Erythroblast (primary cell): ENCODE measurements at places on chromosomes 7 and 10.
A peak's percentile ranks its signal among the peaks of the same experiment; 100 is the strongest.

DNA sequence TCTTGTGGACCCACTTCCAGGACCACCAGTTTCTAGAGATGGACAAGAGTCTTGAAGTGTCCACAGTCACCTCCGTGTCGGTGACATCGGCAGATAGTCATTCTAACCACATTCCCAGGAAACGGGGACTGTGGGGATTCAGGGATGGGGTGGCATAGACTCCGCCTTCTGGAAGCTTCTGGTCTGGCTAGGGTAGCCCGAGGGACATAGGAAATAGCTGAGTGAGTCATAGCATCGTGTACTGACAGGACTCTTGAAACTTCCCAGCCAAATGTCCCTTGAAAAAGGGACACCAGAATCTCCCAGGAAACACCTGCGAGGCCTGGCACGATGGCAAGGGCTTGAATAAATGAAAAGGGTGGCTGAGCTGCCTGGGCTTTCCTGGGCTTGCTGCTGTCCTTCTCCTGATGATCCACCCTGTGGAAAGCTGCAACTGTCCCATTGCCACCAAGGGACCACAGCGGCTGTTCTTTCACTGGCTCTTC, 84.1 kb upstream of the LRRC4 start:
- no peak for DNase-seq

- DNase-seq = no peak
Observed at GRCh38 chr7:149197675-149198074, 2.3 kb downstream of the ZNF282 start.

GRCh38 chr10:50312464-50313437, 61.4 kb upstream of the ASAH2 start:
- no peak for DNase-seq

GRCh38 chr7:55073051-55073511, 54.3 kb downstream of the EGFR start:
- no peak for DNase-seq

- no peak for DNase-seq
Observed at GRCh38 chr7:131152766-131153165, 174.9 kb upstream of the MKLN1 start.

DNA sequence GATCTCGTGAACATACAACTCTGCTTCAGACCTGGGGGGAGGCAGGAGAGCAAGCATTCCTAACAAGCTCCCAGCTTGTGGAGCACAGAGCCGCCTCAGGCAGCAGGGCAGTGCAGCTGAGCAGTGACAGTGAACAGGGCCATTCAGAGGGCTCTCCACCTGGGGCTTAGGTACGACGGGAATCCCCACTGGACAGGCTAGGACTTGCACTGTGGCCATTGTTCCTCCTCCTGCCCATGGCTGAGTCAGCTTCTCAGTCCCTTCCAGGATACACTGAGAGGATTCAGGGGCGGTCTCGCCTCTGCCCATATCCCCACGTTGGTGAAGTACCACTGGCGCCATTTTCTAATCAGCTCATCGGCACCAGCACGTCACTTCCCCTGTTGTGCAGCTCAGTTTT, 71.1 kb downstream of the FIGNL1 start:
- DNase-seq = no peak

DNA sequence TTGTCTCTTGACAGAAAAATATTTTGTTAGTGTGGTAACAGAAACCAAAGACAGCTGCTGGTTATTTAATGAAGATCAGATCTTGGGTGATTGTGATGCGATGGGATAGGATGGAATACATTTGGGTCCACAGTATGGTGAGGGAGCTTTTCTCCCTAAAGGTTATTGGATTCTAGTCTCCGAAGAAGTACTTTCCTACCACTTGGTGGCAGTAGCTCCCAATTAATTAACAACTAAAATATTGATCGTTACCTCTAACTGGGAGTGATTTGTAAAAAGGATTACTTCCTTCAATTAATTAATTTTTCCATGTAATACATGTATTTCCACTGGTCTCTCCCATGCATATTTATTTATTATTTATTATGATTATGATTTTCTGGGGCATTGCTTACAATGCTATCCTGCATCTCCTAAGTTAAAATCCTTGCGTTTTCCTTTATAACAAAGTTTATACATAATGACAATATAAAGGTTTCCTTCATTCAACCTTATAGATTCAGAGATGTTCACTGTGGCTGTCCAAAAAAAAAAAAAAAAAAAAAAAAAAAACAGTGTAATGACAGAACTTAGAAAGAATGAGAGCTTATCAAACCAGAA, 25.6 kb downstream of the TMEM196 start:
- peak; percentile 52 for DNase-seq

- DNase-seq = no peak
Observed at GRCh38 chr7:125032943-125033342, 103.3 kb upstream of the POT1 start.

DNA sequence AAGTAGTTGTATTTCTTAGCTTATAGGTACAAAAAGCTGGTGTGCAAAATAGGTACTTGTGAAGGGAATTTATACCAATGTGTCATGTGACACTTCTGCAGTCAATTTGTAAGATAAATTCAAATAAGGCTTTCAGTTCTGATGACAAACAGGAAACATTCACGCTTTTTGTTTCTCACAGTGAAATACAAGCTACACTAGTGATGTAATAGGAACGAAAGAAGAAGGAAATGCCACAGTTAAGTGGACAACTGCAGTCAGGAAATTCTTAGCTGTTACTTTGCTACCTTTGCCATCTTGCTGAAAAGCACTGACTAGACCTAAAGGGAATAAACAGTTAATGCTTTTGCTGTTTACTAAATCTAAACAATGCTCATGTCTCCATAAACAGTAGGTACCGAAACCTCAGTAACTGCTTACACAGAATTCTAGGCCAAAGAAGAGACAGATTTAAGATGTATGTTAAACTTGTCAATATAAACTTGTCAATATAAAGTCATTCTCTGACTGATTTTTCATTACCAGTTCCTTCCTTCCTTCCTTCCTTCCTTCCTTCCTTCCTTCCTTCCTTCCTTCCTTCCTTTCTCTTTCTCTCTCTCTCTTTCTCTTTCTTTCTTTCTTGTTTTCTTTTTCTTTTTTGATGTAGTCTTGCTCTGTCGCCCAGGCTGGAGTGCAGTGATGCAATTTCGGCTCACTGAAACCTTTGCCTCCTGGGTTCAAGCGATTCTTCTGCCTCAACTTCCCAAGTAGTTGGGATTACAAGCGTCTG, 10.1 kb downstream of the OTUD1 start:
- no peak for DNase-seq

DNA sequence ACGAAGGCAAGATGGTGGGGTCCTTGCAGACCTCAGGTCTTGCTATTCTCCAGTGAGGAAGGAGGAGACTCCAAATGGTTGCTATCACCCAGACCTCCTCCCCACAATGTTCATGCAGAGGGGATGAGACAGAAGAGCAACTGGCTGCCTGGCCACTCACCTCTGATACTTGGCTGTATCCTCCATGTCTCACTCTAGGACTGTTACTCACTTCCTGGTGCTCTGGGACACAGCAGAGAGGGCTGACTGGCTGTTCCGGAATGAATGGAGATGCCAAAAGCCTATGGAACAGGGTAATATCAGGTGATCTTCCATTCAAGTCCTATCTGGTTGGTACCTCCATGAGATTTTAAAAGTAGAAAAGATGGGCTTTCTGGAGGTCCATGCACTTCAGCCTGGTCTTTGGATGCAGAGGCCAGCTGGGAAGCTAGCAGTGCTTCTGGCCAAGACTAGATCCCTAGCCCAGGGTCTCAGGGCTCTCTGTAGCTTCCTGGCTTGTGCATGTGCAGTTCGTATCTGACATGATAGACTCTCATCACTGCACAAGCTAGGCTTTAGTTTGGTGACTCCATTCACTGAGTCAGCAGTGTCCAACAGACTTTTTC, 27.0 kb upstream of the ABI1 start:
- DNase-seq = no peak

DNA sequence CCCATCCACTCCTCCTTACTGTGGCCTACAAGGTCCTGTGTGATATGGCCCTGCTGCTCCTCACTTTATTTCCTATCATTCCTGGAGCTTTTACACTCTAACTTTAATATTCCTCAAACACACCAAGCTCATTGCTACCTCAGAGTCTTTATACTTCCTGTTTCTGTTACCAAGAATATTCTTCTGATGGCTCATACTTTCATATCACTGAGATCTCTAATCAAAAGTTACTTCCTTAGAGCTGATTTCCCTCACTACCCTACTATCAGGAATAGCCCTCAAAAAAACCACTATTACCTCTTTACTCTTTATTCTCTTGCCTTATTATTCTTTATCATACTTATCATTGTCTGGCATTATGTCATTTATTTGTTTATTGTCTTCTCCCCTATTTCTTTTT, 5.8 kb upstream of the PPP3CB start:
- DNase-seq = no peak

GRCh38 chr10:119103903-119104653, at the start of gene DENND10:
TSS of gene DENND10 (plus strand) at chr10:119104113. CDS start at chr10:119104143, 30 bp downstream.
- peak; percentile 94 for DNase-seq

- DNase-seq = peak; percentile 35
Observed at GRCh38 chr7:23863209-23863787, 153.3 kb downstream of the STK31 start.

DNA sequence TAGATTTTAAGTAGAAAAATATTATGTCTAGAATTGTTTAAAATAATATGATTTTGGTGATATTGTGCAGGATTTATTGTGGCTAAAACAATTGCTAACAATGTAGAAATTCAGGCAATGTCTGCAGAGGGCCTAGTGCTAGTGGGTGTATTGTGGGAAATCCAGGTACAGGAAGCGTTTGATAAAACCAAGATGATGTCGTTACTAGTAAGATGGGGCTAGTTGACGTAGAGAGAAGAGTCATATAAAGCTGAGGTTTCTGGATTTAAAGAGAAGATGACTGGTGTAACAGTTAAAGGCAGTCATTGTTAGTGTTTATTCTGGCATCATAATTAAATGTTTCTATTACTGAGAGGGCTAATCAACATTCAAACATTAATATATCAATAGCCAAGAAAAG, 43.5 kb downstream of the ADK start:
- DNase-seq = no peak

DNA sequence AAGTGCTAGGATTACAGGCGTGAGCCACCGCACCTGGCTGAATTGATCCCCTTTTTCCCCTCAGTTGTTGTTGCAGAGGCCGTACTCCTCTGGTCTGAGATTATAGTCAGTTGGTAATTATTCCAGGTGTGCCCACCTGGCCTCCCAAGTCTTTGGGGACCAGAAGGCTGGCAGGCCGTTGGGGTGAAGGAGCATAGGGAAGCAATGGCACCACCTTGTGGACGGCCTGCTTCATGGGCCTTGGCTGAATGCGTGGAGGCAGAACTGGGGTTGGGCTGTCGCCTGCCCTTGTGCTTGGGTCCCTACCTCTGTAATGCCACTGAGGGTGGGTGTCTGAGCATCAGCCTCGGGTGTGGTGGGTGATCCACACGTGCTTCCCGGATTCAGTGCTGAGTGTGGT, 125.7 kb downstream of the RGS10 start:
- DNase-seq = peak; percentile 73

- DNase-seq = no peak
Observed at GRCh38 chr10:68224810-68225209, 7.1 kb downstream of the ATOH7 start.

- no peak for DNase-seq
Observed at GRCh38 chr10:99779335-99779734, 3.1 kb upstream of the ABCC2 start.

- no peak for DNase-seq
Observed at GRCh38 chr10:1308173-1308961, 252.2 kb downstream of the WDR37 start.

DNA sequence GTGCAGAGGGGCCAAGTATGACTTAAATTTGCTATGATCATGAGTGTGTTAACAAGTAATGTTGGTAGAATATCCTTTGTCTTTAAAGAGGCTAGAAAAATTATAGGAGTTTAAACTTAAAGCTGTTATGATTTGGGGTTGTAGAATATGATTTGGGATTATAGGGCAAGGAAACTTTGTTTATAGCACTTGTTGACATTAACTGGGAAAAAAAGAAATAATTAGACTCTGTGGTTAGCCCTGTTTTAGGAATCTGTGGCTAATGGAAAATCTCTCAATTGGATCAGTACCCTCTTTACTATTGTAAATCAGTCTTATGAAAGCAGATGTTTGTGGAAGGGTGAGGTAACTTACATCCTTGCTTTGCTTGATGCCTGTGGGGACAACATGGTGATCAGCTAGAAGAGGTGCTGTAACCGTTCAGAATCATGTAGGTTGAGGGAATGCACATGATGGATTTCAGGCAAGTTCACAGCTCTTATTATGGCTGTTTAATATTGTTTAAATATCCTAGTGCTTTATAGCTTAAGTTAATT, 11.1 kb downstream of the ING3 start:
- DNase-seq = no peak

GRCh38 chr10:80590585-80591125, 53.0 kb downstream of the SH2D4B start:
- DNase-seq = no peak

GRCh38 chr10:122713091-122713885, 13.6 kb upstream of the C10orf120 start:
- DNase-seq = no peak

DNA sequence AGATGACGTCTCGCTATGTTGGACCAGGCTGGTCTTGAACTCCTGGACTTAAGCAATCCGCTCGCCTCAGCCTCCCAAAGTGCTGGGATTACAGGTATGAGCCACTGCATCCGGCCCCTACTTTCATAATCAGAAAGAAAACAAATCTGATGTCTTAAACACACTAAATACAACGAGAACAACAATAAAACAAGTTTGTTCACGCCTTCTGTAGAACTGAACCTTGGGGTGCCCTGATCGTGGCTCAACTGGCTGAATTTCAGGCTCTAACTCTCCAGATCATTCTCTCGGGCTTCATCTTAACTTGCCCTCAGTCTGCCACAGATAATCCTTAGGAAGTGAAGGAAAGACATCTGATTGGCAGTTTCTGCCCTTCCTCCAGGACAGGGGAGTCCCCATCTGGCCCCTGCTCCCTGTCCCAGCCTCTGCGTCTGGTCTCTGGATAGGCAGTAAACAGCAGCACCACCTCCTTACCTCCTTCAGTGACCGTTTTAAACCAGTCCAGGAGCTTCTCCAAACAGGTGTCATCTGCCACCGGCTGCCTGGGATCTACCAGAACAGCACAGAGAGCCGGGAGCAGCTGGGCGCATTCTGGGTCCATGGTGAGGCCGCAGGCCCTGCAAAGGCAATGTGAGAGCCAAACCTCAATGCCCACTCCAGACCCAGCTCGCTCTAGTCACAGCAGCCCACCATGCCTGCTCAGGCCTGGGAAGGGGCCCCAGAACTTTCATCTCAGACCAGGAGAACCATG, 1.3 kb downstream of the BRAT1 start:
- no peak for DNase-seq

GRCh38 chr10:112721080-112721698, 228.9 kb upstream of the TCF7L2 start:
- DNase-seq = peak; percentile 57

- DNase-seq = no peak
Observed at GRCh38 chr7:110130669-110131068, 960.3 kb upstream of the LRRN3 start.

DNA sequence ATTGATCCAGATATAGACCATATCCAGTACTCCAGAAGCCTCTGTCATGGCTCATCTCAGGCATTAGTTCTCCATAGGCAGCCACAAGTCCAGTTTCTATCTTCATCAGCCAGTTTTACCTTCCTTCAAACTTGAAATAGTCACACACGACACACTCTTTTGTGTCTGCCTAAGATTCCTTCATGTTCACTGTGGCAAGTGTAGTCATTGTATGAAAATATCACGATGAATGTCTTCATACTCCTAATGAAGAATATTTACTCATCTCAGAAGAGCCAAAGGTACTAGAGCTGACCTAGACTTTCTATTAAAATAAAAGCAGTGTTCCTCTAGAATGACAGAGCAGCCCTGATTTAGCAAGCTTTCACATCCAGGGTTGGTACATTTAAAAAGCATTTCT, 230.7 kb downstream of the SNX13 start:
- no peak for DNase-seq

GRCh38 chr10:103752680-103753248, 102.6 kb downstream of the SH3PXD2A start:
- DNase-seq = peak; percentile 37
